C1 segment of cervical spinal cord (tissue), 14 donors: ENCODE measurements at places on chromosomes 16 and 17.
A peak's percentile ranks its signal among the peaks of the same experiment; 100 is the strongest.

DNA sequence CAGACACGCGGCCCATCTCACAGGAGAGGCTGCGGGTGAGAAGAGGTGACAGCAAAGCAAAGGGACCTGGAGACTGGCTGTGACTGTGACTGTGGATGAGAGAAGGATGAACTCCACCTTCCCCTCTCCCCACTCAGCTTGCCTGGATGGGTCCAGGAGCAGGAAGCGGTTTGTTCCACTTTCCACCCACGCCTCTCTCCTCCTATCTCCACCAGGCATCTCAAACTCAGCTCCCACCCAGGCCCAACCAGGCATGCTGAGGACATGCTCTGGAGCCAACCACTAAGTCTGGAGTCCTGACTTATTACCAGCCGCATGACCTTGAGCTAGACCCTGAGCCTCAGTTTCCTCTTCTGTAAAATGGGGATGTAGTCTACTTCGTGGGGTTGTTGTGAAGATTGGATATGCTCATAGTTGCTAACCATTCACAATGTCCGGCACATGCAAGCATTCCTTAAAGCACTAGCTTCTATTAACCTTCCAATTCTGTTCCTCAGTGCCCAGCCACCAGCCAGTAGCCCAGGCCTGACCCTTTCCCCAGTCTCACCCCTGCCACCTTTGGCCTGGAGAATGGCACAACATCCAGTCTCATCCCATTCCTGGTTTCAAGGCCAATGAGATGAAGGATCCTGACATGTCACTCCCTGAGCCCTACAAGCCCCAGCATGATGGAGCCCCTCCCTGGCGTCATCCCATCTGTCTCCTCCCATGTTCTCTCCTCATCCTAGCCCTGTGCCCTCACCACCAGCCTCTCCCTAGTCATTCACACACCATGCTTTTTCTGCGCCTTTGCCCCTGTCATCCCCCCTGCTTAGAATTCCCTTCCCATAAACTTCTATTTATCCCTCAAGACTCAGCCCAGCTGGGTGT is 2.3 kb downstream of the GAS2L2 start:
- DNase-seq = no peak

GRCh38 chr17:8941520-8941919 is 24.0 kb downstream of the PIK3R5 start:
- DNase-seq = no peak

DNA sequence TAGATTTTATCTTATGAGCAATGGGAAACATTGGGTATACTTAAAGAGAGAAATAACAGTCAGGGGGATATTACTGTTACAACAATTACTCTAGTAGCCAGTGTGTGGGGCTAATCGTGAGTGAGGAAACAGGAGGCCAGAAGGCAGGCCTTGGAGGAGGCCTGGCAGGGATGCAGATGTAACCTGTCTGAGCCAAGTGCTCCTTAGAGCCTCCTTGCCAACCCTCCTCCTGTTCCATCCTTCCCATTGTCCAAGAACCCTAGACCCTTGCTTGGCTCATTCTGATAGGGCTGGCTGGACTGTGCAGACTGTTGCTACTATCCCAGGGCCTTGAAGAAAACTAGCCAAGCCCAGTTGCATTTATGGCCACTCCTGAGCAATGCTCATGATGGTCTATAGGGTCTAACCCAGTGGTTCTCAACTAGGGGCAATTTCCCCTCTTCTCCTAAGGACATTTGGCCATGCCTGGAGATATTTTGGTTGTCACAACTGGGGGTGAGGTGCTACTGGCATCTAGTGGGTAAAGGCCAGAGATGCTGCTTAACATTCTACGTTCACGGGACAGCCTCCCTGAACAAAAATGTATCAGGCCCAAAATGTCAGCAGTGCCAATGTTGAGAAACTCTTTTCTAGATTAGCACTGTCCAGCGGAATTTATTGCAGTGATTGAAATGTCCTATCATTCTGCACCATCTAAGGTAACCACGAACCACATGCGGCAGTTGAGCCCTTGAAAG is 24.4 kb upstream of the WSCD1 start:
- DNase-seq = no peak

DNA sequence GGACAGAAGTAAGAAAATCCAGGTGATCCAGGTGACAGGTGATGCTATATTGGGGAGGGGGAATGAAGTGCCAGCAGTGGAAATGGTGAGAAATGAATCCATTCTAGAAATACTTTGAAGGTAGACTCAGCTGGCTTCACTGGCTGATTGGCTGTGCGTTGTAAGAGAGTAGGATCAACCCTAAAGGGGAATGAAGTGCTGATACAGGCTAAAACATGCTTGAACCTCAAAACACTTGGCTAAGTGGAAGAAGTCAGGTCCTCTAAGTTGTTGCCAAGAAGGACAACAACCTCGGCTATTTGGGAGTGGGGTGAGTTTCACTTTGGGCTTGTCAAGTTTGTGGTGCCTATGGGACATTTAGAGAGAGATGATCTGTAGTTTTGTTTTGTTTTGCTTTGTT is 24.1 kb upstream of the SCNN1B start:
- no peak for DNase-seq

- DNase-seq = peak; percentile 3
These were observed 42.1 kb downstream of the TBC1D16 start for GRCh38 chr17:79993390-79994227.

GRCh38 chr16:75377729-75378386 is 55.4 kb downstream of the CFDP1 start:
- DNase-seq = peak; percentile 4

DNA sequence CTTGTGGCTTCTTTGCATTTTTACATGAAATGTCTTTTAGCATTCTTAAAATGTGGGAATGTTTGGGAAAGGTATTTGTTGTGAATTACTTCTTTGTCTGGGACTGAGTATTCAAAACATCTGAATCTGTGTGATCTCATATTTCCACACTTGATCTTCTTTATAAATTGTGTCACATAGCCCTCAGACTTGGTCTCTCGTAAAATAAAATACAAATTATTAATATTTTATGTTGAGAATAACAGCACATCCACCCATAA is 81.9 kb downstream of the TUBD1 start:
- no peak for DNase-seq

DNA sequence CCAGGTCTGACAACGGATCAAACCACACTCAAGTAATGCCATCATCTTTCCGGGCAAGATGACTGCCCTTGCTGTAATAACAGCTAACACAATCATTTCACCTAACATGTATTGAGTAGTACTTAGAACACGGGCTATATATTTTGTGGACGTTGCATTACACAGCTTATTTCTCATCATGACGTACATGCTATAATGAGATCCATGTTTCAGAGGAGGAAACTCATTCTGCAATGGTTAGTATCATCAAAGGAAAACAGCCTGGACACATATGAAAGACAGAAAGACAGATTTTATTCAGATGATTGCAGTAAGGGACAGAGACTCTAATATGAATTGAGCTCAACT is 446.7 kb downstream of the HS3ST3B1 start:
- DNase-seq = no peak

DNA sequence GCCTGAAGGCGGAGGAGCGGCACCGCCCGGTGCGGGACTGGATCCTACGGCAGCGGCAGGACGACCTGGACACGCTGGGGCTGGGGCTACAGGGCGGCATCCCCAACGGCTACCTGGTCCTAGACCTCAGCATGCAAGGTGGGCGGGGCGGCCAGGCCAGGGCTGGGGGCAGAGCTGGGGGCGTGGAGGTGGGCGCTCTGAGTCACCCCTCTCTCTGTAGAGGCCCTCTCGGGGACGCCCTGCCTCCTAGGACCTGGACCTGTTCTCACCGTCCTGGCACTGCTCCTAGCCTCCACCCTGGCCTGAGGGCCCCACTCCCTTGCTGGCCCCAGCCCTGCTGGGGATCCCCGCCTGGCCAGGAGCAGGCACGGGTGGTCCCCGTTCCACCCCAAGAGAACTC is 7.9 kb downstream of the MSLN start:
- DNase-seq = no peak

GRCh38 chr17:34556384-34556783 is 23.0 kb upstream of the TMEM132E start:
- no peak for DNase-seq

GRCh38 chr17:79322211-79323123 is 247.8 kb downstream of the ENGASE start:
- no peak for DNase-seq

GRCh38 chr17:68324654-68325336 is 33.5 kb downstream of the ARSG start:
- DNase-seq = no peak

- DNase-seq = no peak
These were observed 18.5 kb downstream of the VPS35L start for GRCh38 chr16:19573997-19574396.

- DNase-seq = no peak
These were observed 10.7 kb downstream of the CTNS start for GRCh38 chr17:3647251-3647650.

DNA sequence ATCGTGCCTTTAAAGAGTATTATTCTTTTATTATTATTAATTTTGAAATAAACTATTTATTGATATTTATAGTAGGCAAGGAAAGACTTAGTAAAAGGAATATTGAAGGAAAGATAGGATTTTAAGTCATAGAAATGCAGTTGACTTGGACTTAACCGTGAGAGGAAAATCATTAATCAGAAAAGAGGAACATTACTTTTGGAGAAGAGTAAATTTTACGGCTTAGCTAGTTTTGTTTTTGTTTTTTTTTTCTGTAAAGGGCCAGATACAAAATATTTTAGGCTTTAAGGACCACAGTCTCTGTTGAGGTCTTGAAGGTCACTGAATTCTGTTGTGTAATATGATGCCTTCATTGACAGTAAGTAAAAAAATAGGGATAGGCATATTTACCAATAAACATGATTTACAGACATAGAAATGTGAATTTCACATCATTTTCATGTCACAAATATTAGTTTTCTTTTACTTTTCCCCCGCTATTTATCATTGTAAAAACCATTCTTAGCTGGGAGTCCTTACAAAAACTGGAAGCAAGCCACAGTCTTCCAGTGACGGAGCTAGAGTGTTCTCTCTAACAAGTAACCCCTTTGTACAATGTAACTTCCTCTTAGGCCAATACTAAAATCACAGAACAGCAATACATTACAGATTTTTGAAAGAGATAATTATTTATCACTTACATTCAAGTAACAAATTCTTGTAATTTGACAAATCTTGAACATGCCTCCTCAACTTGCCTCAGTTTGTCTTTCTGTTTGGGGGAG is 2.3 kb upstream of the KCNJ16 start:
- no peak for DNase-seq

DNA sequence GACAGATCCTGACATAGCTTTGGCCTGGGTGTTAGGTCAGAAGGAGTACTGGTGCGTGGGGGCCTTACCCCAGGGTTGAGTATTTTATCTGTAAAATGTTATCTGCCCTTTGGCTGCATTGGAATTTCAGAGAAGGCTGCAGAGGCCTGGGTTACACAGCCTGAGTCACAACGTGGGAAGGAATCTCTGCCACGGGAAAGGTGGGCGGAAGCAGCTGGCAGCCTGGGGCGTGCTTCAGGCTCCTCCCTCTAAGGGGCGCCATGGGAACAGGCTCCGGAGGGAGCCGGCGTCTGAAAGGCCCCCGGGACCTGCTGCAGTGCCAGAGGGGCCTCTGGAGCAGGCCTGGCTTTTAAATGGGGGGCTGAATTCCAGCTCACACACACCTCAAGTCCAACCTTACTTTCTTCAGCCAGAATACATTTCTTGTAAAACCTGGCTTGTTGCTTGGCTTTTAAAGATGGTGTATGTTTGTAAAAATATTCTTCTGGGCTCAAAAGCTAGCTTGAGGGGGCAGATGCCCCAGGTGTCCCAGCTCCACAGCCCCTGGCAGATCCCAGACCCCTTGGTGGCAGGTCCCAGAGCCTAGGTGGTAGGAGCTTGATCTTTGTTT is 142.2 kb downstream of the RAB11FIP4 start:
- no peak for DNase-seq

DNA sequence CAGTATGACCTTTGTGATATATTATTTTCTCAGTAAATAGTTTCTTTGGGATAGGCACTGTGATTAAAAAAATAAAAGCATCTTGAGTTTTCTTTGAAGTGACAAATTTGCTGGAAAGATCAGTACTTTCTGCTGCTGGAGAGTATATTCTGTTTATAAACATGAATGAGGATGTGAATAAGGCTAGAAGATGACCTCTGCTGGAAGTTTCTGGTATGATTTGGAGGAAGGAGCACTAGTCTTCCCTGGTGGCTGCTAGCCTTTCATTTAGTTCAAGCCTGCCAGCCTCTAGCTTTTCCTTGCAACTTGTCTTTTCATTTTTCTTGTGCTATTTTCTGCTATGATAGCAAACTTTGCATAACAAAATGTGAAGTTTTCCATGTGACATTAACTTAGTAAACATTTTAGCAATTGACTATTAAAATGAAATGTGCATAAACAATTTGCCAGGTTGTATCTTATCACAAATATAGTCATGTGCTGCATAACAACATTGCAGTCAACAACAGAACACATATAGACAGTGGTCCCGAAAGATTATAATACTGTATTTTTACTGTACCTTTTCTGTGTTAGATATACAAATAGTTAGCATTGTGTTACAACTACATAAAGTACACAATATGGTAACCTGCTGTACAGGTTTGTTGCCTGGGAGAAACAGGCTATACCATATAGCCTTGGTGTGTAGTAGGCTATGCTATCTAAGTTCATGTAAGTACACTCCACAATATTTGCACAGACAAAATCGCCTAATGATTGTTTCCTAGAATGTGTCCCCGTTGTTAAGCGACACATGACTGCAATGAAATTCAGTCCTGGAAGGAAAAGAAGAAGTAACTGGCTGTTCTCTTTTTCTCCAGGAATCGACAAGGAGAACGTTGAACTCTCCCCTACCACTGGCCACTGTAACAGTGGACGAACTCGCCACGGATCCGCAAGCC is 18.1 kb upstream of the RAB11FIP4 start:
- no peak for DNase-seq

DNA sequence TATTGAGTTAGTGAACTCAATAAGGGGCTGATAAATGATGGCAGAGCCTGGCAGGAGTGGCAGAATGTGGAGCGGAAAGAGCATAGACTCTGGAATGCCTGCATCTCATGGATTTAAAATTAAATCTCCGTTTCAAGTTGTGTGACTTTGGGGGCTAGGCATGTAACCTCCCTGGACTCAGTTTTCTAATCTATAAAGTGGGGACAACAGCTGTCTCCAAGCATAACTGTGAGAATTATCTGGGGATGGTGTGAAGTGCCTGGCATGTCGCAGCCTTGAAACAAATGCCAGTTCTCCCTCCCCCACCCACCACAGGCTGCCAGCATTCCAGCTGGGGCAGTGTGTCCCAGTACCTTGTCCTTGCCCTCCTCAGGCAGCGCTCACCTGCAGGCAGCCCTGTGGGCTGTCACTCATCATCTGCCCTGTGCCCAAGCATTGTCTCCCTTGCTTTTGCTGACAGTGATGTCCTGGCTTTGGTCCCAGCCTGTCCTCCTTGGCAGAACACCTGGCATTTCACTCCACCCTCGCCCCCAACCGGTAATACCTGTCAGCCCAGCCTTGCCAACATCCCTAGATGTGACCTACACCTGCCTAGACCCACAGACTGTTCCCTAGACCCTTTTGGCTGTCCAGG is 129.6 kb downstream of the MRM1 start:
- DNase-seq = no peak

- no peak for DNase-seq
These were observed 9.0 kb downstream of the DNAAF8 start for GRCh38 chr16:4743226-4743878.

DNA sequence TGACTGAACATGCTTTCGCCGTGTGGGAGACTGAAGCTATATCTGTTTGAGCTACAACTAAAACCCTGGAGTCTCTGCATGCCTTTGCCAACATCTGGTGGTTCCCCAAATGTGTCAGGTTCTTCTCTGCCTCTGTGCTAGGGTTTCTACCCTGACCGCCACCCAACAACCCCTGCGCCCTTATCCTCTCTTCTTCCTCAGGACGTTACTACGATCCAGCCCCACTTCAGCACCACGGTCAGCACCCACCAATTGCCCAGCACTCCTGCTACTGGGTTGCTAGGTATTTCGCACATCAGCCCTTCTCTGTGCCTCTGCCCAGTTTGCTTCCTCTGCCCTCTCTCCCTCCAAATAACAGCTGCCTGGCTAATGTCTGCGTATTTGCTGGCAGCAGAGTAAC is 106.3 kb upstream of the HSBP1 start:
- DNase-seq = no peak
